Foreskin keratinocyte (primary cell): ENCODE measurements at places on chromosomes 1 and 21. TPM values are rescaled to one million over a fixed set of nuclear protein-coding genes. Genes with fewer than 3 reads are reported as not detected.

CELA2A gene
- polyA plus RNA-seq = not detected in 2 replicates

FMO5 gene
- polyA plus RNA-seq = 0.07 and 0.08 TPM in 2 replicates

C1orf94 gene
- polyA plus RNA-seq = not detected in 2 replicates

FCRLB gene
- polyA plus RNA-seq = 0.72 and 0.87 TPM in 2 replicates

FMN2 gene
- polyA plus RNA-seq = not detected in 2 replicates

CD1D gene
- polyA plus RNA-seq = 3.7 and 3.8 TPM in 2 replicates

C1orf116 gene
- polyA plus RNA-seq = 56.6 and 69.5 TPM in 2 replicates

DIO1 gene
- polyA plus RNA-seq = not detected in 2 replicates

VPS13D gene
- 7.6 and 7.9 TPM in 2 replicates for polyA plus RNA-seq

POU3F1 gene
- polyA plus RNA-seq = 0.08 and 0.12 TPM in 2 replicates

CITED4 gene
- 149 and 243 TPM in 2 replicates for polyA plus RNA-seq

ITLN1 gene
- polyA plus RNA-seq = not detected in 2 replicates

KRTAP12-2 gene
- polyA plus RNA-seq = not detected in 2 replicates

TTC34 gene
- under 0.01 and 0.01 TPM in 2 replicates for polyA plus RNA-seq

C4BPB gene
- polyA plus RNA-seq = not detected in 2 replicates

ALPL gene
- 2.2 TPM in 1 of 2 replicates, not detected in the other for polyA plus RNA-seq

IRF6 gene
- 70.3 and 93.1 TPM in 2 replicates for polyA plus RNA-seq

LCE1E gene
- polyA plus RNA-seq = 0.59 and 1.1 TPM in 2 replicates

SAMSN1 gene
- not detected in 2 replicates for polyA plus RNA-seq

DENND2C gene
- polyA plus RNA-seq = 1.9 and 2.6 TPM in 2 replicates

PGBD5 gene
- polyA plus RNA-seq = 0.01 and 0.09 TPM in 2 replicates

ARPC5 gene
- 107 and 137 TPM in 2 replicates for polyA plus RNA-seq

AADACL3 gene
- polyA plus RNA-seq = not detected in 2 replicates

RGS8 gene
- not detected in 2 replicates for polyA plus RNA-seq

IFI44 gene
- polyA plus RNA-seq = 48.5 and 57.7 TPM in 2 replicates

USH2A gene
- polyA plus RNA-seq = not detected in 2 replicates

F13B gene
- not detected in 2 replicates for polyA plus RNA-seq

L1TD1 gene
- polyA plus RNA-seq = 4.0 and 4.9 TPM in 2 replicates

PINK1 gene
- 51.2 and 55.1 TPM in 2 replicates for polyA plus RNA-seq

SELENBP1 gene
- polyA plus RNA-seq = 2.0 and 3.3 TPM in 2 replicates

TMPRSS2 gene
- not detected in 2 replicates for polyA plus RNA-seq

WNT4 gene
- 0.17 and 0.26 TPM in 2 replicates for polyA plus RNA-seq

MEGF6 gene
- 0.45 and 0.78 TPM in 2 replicates for polyA plus RNA-seq
